Activated CD4-positive, alpha-beta T cell treated with anti-CD3 and anti-CD28 coated beads, Interleukin-2, amount 50 U/mL, for 1 hour (primary cell): ENCODE measurements at places on chromosomes 5 and 9.
A peak's percentile ranks its signal among the peaks of the same experiment; 100 is the strongest.

DNA sequence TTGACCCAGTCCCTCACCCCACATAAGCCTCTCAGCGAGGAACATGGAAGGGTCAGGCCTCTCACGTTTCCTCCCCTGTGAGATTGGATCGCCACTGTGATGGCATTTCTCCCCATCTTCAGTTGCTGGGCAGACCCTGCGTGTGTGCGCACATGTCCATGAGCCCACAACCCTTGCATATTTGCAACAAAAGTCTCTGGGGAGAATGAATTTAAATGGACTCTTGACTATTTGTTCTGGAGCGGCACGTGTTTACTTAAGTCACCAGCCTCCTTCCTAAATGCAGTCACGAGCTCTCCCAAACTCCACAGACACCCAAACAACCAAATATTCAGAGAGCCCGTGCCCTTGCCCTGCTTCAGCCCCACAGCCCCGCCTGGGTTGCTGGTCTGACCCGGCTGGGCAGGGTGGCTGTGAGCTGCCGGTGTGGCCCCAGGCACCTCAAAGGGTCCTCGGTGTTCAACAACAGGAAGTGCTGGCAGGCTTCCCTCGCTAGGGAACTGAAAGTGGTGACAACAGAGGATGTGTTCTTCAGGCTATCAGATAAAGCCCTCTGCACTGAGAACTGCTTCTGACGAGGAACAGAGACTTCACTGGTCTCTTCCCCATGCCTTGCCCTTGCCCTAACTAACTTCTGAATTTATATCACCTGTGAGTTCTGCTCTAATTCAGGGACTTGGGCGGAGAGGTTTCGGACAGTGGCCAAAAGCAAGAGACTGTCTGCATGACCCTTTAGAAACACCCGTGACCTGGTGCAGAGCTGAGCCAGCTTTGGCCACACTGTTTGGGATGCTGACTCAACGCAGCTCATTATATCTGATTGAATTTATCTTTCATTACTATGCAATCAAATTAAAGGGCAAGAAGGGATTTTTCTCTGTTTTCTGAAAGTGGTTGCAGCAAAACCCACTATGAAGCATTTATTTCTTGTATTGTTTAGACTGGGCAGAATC is 19.2 kb upstream of the CD180 start:
- peak; percentile 63 for DNase-seq

DNA sequence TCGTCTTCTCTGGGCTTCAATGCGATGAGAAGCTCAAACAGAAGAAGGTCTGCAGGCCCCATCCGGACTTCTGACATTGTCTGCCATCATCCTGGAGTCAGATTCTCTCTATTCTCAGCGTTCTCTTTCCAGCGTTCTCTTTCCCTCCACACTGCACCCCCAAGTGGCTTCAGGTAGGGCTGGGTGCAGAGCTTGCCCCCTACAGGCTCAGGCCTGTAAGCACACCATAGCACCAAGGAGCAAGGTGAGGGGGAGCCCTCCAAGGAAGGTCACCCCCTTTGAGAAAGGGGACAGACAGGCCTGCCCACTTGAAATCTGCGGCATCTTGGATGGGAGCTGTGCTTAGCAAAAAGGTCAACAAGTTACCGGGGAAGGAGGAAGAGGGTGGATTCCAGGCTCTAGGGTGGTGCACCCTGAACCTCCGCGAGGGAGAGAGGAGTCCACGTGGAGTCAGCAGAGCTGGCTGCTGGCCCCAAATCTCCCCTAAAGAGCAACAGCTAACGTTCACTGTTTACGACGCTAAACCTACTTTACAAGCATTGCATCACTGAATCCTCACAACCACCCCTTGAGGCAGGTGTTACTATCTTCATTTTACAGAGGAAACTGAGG is 27.5 kb downstream of the GPX3 start:
- DNase-seq, result peak; percentile 19

- no peak for DNase-seq
These were observed 43.7 kb downstream of the FGF18 start for GRCh38 chr5:171462928-171463861.

- DNase-seq, result no peak
These were observed 124.4 kb downstream of the PLK2 start for GRCh38 chr5:58335518-58335917.

DNA sequence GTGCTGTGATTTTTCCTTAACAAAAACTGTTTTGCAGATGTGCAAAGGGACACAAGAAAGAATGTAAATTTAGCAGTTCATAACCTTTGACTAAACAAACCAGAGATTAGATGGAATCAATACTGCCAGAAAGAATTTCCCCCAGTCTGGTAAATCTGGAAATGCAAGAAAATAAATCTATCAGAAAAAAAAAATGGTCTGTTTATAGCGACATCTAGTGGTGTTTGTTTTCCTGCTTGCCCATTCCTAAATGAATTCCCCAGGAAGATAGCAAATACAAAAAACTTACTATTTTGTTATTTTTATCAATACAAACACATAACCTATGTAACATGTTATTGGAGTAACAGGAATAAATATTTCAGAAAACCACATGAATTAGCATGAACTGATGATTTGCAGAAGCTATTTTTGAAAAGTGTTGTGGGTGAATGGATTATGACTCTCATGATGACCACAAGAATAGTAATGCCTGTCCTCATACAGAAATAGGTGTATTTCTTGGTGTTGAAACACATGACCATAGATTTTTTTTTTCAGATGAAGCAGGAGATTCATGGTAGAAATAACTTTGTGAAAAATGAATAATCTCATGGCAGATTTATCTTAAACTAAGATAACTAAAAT is 1703.8 kb downstream of the MAT2B start:
- no peak for DNase-seq

DNA sequence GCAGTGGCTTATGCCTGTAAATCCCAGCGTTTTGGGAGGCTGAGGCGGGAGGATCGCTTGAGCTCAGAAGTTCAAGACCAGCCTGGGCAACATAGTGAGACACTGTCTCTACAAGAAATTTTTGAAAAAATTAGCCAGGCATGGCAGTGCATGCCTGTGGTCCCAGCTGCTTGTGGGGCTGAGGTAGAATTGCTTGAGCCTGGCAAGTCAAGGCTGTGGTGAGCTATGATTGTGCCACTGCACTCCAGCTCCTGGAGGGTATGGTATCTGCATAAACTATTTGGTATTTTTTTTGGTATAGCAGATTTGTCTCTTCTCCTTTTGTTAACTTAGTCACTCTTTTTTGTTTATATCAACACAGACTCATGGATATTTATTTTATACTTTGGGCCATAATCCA is 61.5 kb upstream of the TEX48 start:
- DNase-seq, result no peak

DNA sequence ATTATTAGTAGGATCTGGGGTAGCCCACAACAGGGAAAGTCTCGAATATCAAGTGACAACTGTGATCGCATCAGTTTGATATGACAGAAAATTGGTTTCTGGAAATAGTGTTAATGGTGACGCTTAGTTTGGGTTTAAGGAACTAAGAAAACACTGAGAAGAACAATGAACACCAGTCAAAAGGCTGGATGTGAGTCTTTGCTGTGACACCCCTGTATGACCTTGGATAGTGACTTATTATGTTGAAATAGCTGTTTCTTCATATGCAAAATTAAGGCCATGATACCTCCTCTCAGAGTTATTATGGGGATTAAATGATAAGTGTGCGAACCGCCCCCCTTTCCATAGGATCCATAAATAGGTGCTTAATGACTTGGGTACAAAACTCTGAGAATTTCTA is 926 bp downstream of the DNAJC25 start:
- DNase-seq, result no peak

DNA sequence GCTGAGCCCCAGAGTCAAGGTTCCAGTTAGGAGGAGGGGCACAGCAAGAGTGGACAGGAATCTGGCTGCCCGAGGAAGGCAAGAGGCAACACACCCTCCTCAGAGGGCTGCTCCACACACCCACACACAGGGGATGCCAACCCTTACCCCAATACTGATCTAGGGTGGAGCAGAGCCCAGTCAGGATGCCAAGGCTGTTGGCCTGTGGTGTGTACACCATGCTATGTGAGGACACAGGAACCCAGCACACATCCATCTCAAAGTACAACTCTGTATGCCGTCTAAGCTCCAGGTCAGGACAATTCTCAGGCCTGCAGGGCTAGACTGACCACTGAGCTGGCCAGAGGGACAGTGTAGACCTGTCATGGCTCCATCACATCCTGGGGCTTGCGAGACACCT is 2.6 kb downstream of the SEPTIN8 start:
- DNase-seq, result no peak

DNA sequence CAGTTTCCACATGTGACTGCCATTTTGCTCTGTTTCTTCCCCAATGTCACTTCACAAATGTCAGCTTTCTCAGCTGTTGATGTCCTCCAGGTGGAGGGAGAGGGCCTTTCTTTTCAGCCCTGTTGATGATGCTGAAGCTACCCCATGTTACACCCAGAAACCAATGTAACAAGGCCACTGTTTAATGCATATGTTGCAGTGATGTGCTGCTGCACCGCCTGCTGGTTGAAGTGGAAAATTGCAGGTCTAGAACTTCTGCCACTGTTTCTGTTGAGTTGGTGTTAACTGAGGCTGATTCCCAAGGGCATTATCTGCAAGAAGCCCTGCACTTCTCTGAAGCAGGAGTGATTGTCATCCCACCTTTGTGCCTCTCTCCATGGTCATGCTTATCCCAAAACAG is 428.4 kb downstream of the KDM4C start:
- DNase-seq, result no peak

DNA sequence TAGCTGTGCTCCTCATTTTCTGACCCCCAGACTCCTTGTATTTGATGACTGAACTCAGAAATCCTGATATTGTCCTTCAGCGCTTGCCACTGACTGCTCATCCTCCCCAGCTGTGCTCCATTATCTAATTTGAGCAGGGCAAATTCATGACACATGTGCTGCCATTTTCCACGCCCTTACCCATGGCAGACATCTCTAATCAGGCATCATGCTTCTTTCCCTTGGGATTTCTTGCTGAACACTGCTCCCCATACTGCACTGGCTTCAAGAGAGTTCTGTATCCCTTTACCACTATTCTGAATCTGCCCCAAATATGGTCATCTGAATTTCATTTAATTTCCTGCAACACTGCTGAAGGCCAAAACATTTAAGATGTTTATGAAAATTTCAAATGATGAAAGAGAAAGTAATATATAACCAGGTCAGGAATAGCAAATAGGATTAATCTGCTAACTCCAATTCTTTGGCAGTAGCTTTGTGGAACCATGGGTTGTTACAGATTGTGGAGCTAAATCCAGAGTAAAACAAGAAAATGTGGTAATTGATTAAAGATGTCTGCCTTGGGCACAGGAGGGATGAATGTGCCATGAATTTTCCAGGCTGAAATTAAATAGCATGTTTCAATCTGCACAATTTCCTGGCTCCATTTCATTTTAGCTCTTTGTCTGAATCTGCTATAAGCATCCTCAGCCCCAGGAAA is 93.6 kb downstream of the CYFIP2 start:
- no peak for DNase-seq

DNA sequence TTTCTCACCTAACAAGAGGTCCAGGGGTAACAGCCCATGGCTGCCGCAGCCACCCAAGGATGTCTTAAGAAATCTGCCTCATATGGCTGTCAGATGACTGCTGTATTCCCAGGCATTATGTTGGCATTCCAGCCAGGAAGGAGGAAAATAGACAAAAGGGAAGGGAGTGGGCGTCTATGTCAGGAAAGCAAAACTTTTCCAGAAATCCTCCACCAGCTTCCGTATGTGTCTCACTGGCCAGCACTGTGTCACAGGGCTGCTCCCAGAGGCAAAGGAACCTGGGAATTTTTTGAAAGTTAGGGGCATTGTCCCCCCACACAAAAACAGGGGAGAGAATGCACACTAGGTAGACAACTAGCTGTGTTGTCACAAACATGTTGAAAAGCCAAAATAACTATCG is 7.3 kb downstream of the BHMT2 start:
- DNase-seq, result no peak

DNA sequence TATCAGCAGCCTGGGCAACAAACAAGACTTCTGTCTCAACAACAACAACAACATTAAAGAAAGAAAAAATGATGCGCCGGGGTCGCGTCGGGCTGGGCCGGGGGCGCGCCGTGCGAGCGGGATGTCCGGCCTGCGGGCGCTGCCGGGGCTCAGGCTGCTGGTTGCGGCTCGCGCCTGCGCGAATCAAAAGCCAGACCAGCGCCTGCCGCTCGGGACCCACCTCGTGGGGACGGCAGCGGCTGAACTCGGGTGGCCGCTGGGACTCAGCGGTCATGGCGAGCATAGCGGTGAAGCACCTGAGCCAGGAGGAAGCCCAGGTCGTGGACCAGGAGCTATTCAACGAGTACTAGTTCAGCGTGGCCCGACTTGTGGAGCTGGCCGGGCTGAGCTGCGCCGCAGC is 11.9 kb upstream of the NHP2 start:
- no peak for DNase-seq

GRCh38 chr9:4959031-4959430 is 26.0 kb upstream of the JAK2 start:
- no peak for DNase-seq

GRCh38 chr5:179619776-179620175 is 3.7 kb downstream of the HNRNPH1 start:
- no peak for DNase-seq

DNA sequence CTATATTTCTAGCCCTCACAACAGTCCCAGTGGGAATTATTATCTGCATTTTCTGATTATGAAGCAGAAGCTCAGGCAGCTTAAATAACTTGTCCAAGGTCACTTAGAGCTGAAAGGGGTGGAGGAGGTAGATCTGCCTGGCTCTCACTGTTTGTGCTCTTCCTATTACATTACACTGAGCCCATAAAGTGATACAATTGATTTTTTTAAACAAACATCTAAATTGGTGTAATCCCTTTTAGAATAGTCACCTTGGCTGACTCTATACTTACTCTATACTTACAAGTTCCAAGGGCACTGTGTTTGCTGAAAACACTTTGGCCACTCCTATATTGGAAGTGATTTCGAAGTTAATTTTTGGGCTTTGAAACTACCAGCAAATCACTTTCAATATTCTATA is 144.7 kb downstream of the APBA1 start:
- DNase-seq, result no peak

DNA sequence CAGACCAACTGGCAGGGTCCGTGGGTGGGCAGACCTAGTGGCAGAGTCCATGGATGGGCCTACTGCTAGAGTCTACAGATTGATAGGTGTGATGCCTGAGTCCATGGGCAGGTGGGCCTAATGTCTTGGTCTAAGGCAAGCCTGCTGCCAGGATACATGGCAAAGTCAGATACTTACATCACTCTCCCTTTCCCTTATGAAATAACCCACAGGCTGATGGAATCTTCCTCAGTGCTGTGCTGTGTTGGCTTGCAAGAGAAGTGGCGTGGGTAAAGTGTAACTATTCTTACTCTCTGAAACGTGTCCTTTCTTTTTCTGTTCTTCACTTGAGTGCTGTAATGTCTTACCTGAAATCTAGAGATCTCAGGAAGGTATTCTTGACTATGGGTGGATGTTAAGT is 67.3 kb upstream of the ADRB2 start:
- no peak for DNase-seq

GRCh38 chr5:172954751-172955159 is 4.5 kb upstream of the RPL26L1 start:
- no peak for DNase-seq
